ENCODE measurements at places on chromosomes 7 and 10.

GRCh38 chr7:125899577-125899976 lies 970.0 kb upstream of the POT1 start:
- no peak for DNase-seq

DNA sequence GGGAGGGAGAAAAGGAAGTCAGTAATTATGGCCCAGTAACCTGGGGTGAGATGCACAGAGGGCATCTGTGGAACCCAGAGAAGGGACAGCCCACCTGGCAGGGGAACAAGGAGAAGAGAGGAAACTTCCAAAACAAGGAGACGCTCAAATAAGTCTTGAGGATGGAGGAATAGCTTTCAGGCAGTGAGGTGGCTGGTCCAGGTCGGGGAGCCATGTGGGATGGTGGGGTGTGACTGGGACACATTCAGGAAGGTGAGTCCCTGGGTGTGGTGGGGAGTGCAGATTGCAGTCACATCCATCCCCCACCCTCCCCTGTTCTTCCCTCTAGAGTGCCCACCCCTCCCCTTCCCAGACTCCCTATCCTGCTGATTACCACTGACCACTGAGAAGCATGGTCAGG lies 175.4 kb downstream of the GRID1 start:
- no peak for DNase-seq

GRCh38 chr7:149855361-149856305 lies 17.5 kb downstream of the ZNF862 start:
- DNase-seq = no peak

GRCh38 chr7:30914596-30914995 lies 2.9 kb downstream of the AQP1 start:
- DNase-seq = no peak

DNA sequence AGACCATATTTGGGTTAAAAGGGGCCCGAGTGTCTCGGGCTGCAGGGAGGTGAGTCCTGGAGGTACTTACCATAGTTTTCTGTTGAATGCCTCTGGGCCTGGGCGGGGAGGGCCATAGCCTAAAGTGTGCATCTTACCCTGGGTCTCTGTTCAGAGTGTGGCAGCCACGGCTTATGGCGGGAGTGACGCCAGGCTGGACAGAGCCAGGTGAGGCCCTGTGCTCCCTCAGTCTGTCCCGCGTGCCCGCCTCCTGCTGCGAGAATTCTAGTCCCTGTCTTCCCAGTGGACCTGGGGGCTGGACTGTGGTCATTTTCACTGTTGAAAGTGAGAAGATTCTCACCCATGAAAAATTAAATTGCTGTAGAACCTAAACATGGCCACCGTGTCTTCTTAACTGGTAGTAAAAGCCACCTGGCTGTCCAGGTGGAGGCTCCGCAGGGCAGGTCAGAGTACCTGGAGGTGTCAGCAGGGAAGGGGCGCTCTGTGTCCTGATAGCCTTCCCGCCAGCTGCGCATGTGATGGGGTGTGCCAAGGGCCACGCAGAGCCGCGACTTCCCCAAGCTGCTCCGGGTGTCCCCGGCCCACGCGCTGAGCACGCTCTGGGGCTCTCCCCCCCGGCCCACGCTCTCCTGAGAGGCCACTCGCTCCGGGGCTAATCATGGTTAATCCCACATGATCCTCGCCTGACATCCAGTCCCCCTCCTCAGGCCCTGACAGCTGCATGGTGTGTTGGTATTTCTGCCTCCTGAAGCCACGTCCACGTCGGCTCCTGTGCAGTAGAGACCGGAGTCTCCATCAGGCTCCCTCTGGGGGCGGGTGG lies 20.3 kb downstream of the INPP5A start:
- no peak for DNase-seq

DNA sequence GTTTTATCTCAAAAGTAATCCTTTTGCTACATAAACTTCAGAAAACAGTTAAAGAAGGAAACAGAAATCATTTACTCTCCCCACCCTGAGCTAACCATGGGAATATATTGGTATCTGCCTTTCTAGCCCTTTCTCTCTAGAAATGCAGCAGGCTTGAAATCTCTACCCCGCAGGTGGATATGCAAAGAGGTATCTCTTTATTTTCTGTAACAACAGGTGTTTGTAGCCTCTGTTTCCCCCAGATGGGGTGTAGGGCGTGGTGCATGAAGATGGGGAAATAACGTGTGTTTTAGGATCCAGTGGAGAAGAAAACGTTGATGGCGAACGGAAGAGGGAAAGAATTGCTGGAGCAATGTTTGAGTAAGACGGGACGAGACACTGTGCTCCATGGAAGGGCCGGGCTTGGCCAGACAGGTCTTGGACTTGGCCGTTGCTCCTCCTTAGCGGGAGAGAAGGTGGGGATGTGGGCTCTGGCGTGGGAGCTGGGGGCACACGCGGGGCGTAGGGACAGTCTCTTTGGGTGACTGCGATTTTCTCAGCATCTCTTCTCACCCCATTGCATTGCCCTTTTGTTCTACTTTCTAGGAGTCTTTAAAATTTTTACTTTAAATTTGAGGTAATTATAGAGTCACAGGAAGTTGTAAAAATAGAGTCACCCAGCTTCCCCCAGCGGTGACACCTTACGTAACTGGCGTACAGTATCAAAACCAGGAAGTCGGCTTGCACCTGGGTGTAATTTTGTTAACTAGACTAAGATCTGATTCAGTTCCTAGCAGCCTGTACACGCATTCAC lies 82.9 kb downstream of the ELFN1 start:
- no peak for DNase-seq

GRCh38 chr10:85421421-85421820 lies 945.2 kb downstream of the GRID1 start:
- no peak for DNase-seq

GRCh38 chr10:109894516-109894915 lies 28.8 kb downstream of the XPNPEP1 start:
- no peak for DNase-seq

GRCh38 chr10:48820231-48820630 lies 119.4 kb downstream of the LRRC18 start:
- no peak for DNase-seq

DNA sequence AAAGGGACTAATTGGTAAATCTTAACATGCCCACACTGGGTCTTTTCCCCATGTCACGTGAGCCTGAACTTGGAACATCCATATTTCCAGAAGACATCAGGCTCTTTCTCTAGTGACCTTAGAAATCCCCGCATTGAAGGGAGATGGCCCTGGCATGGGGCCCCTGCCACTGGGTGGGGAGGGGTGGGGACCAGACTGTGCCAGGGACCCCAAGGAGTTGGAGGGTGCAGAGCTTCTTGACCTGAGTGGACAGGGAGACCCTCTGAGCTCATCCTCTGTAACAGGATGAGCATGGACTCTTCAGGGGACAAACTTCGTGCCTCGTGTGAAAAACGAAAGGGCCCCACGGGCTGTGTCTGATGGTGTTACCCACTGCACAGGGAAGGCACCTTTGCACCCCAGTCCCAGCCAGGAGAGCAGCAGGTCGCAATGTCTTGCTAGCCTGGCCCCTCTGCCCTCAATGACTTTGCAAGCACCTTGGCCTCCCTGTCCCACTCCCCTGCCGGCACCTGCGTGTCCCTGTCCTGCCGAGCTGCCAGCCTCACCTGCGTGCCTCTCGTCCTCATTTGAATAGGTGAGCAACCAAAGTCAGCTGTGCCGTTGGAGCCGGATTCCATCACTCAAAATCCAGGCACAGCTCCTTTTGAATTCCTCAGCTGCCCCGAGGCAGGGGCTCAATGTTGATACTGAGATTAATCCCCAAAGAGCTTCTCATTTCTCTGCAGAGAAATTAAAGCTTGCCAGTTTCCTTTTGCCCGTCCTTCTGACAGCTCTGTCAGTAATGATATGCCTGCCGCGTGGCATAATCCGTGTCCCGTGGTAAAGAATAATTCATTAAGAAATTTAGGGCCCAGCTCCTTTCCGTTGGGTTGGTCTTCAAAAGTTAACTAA lies 234.9 kb downstream of the EBF3 start:
- no peak for DNase-seq

GRCh38 chr10:71337219-71337701 lies 18.2 kb downstream of the SLC29A3 start:
- DNase-seq = no peak

DNA sequence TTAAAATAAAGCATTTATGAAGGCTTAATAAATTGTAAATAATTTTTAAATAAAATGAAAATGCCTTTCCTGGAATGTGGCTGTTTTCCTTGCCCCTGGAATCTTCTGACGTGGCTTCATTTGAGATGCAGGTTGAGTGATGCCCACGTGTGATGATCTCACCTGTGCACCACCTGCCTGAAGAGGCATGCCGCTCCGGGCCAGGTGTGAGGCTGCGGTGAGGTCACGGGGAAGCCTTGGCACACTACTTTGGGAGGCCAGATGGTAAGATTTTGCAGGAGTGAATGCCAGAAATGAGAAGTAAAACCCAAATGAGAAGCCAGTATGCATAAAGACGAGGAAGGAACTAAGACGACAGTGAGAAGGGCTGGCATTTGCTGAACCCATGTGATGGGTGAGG lies 36.2 kb downstream of the GOT1 start:
- no peak for DNase-seq

DNA sequence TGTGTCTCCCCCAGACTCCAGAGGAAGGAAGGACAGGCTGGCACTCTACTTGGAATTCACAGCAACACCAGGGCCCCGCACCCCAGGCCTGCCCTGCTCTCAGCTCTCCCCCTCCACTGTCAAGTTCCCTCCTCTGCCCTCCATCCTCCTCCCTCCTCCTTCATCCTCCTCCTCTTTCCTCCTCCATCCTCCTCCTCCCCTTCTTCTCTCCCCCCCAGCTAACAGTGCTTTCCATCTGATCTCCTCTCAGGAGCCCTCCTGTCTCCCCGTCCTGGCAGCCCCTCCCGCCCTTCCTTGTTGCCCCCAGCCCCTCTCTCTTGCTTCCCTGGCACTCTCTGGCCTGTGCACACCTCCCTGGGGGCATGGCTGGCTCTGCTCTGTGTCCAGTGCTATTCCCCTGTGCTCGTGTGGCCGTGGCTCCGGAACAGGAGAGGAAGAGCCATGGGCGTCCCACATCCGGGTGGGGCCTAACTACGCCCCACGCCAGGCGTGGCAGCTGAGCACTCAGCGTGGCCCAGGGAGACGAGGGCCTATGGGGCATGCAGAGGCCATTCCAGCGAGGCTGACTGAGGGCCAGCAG lies 64.2 kb downstream of the PWWP2B start:
- DNase-seq = no peak

- DNase-seq = no peak
Measured at GRCh38 chr10:110664483-110665420, 20.6 kb downstream of the RBM20 start.

GRCh38 chr7:143490717-143491306 lies 13.1 kb downstream of the TAS2R41 start:
- no peak for DNase-seq

GRCh38 chr10:131065673-131066305 lies 245.7 kb downstream of the TCERG1L start:
- DNase-seq = no peak

DNA sequence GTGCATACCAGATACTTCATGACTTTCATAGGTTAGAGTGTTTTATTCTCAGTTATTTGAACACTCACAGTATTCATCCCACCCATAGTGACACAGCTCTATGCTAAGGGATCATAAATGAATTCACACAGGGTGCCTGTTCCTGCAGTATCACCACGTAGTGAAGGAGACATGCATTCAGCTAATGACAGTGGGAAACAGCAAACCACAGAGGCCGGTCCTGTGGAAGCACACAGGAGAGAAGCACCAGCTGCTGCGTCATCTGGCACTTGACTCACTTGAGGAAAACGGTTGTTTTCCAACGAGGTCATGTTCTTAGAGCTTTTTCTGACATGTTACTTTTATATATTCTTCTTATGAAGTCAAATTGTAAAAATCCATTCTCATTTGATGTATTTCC lies 73.0 kb downstream of the UBE3C start:
- DNase-seq = no peak

- DNase-seq = no peak
Measured at GRCh38 chr10:84026821-84027257, 112.5 kb upstream of the GHITM start.

- no peak for DNase-seq
Measured at GRCh38 chr10:104622598-104623209, 18.4 kb upstream of the SORCS3 start.

GRCh38 chr10:75910032-75910431 lies 478.6 kb downstream of the LRMDA start:
- DNase-seq = no peak

GRCh38 chr7:18175801-18176450 lies 148.3 kb upstream of the PRPS1L1 start:
- DNase-seq = no peak

GRCh38 chr7:35374858-35375257 lies 121.0 kb upstream of the TBX20 start:
- no peak for DNase-seq

DNA sequence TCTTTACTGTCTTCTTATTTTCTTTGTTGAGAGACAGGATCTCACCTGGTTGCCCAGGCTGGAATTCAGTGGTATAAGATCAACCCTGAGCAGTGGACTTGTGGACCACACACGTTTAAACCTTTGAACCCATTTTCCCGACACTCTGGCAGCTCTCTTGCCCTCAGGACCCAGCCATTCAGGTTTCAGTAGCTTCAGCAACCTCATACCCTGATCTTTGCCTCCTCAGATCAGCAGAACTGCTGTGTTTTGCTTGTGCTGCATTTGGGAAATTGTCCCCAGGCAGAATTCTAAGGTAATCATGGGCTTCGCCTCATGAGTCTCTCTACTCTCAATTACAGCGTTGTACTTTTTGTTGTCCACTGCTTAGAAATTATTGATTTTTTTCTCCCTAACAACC lies 317.6 kb upstream of the KIAA1217 start:
- no peak for DNase-seq

- no peak for DNase-seq
Measured at GRCh38 chr10:126239844-126240243, 148.4 kb downstream of the ADAM12 start.

DNA sequence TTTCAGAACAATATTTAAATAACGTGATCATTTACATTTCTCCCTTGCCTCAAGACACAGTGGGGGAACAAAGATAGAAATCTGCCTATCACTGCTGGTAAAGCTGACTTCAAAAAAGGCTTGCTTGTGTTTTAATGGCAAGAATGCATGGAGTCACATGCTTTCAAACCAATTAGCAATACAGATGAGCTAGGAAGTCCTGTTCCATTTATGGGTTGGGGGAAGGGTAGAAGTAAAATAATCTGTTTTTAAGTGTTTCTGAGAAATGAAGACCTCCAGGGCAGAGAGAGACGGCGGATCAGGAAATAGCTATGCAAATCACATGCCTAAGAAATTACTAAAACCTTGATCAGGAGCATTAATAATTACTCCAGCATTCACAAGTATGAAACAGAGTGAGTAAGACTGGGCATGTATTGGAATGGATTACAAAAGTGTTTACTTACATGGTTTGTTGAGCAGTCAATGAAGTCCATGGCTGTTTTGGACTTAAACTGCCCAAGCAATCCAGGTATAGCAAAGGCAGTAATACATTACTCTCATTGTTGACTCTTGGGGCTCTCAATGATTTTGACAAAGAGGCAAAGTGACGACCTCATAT lies 142.0 kb downstream of the ARID5B start:
- no peak for DNase-seq
